ENCODE measurements at places on chromosomes 2 and 18.

DNA sequence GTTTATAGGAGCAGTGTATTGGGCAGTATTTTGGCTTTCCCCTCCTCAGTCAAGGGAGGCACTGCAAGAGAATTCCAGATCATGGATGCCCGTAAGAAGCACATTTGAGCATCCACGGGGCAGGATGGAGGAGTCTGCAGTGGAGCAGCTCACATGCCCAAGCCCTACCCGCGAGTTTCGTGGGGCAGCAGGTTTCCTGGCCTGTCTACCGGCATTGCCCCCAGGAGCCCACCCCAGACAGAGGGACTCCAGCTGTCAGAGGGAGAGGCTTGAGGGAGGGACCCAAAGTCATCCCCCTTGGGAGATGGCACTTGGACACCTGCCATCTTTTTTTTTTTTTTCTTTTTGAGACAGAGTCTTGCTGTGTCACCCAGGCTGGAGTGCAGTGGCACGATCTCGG is 31.3 kb downstream of the TMEM177 start:
- DNase-seq, result no peak

DNA sequence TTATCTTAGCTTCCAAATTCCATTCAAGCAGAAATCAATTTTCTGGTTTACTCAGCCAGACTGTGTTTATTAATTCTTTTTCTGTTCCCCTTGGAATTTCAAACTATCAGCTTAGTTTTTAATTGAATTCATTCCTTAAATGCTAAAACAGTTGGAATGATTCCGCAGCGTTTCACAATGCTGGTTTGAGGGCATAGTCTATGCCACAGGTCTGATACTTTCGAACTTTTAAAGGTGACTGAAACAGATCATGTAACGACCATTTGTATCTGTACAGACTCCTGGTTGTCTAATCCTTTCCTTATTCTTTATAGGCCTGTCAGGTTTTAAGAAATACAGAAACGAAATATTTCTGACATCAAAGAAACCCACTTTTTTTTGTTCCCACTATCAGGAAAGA is 45.4 kb downstream of the STPG4 start:
- DNase-seq, result no peak

- no peak for DNase-seq
Measured at GRCh38 chr2:119387381-119388129, 20.8 kb downstream of the DBI start.

GRCh38 chr2:197516393-197516761 is 511 bp downstream of the MOB4 start:
- no peak for DNase-seq

GRCh38 chr18:78494204-78495085 is 485.2 kb upstream of the SALL3 start:
- DNase-seq, result no peak

GRCh38 chr2:213104092-213104902 is 47.1 kb downstream of the IKZF2 start:
- no peak for DNase-seq

GRCh38 chr2:164797627-164798026 is 44.0 kb downstream of the COBLL1 start:
- DNase-seq, result no peak

GRCh38 chr2:173404841-173405750 is 50.4 kb downstream of the CDCA7 start:
- no peak for DNase-seq

DNA sequence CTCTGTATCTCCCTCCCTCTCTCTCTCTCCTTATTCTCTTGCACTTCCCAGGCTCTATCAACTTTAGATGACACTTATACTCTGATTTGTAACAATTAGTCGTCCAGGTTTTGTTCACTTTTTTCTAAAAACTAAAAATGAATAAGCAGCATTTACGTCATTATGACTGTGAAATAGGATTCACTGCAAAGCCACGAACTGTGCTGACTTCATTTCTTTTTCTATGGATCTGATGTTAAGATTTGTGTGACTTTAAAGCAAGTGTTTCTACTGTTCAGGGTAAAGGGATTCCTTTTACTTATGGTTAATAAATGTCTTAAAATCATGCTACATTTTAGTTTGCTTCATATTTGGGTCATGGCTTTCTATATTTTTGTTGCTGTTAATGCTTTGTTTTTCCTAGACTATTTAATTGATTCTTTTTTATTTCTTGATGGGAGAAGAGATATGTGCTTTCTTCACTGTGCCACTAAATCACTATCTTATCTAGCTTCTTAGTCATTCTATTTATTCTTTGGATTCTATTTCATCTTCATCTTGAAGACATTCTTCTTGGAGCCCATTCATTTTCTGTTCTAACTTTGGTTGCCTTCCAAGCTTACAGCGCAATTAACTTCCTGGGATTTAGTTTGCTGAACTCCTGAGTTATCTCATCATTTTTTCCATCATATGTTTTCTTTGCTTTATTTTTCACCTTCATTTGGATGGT is 480.4 kb upstream of the TRIB2 start:
- DNase-seq, result no peak

DNA sequence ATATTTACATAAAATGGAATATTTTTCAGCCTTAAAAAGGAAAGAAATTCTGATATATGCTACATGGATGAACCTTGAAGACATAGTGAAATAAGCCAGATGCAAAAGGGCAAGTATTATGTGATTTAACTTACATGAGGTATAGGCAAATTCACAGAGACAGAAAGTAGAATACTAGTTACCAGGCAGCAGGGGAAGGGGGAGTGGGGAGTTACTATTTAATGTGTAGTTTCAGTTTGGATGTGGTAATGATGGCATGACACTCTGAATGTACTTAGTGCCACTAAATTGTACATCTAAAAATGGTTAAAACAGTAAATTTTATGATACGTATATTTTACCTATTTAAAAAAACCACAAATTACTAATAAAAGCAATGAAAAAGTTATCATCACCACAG is 12.1 kb downstream of the METTL4 start:
- no peak for DNase-seq

DNA sequence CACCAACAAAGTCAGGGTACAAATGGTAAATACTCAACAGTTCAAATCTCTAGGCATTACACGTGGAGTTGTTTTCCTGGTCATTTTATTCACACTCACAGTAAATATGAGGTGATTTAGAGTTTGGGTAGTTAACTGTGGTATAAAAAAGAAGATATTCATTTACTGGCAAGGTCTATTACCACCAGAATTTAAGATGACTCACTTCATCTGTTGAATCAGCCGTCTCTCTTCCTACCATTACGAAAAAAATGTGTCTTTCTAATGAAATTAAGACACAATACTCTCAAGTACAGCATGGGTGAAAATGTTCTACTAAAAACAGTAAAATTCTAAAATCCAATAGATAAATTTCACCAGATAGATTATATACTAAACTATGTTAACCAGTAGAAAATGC is 21.0 kb upstream of the GPR75 start:
- no peak for DNase-seq

DNA sequence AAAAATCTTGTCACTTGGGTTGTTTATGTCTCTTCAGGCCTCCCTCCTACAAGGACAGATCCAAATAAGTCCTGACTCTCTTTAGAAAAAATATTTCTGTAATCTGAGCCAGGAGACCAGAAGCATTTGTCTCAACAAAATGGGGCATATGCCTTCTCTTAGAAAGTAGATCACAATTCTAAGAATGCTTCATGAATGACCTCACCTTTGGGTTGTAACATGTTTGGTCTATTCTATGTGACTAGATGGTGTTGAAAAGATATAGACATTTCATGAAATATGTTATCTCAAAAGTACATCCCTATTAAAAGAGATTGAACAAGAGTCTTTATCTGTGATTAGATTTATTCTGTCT is 159.0 kb upstream of the SETBP1 start:
- DNase-seq, result no peak

- DNase-seq, result no peak
Measured at GRCh38 chr2:158042245-158042644, 59.4 kb upstream of the UPP2 start.

GRCh38 chr2:10591207-10591606 is 98.6 kb downstream of the NOL10 start:
- DNase-seq, result no peak

DNA sequence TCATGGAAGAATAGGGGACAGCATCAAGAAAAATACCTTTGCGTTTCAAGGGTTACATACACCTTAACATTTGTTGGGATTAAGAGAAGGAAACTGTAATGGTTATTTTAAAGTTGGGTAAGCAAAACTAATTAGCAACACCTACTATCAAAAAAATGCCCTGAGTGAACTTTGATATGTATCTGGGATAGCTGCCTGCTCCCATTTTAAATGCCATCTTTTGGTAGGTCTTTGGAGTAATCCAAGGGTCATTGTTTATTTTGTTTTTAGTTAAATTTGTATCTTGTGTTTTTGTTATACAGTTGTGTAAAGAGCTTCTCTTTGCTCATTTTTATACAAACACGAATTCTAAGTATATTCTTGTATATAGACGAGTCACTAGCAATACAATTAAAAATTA is 9.9 kb downstream of the PTPN4 start:
- DNase-seq, result no peak

GRCh38 chr2:227035711-227036367 is 128.2 kb downstream of the COL4A4 start:
- no peak for DNase-seq

GRCh38 chr2:50337944-50338343 is 694.0 kb downstream of the NRXN1 start:
- DNase-seq, result no peak

DNA sequence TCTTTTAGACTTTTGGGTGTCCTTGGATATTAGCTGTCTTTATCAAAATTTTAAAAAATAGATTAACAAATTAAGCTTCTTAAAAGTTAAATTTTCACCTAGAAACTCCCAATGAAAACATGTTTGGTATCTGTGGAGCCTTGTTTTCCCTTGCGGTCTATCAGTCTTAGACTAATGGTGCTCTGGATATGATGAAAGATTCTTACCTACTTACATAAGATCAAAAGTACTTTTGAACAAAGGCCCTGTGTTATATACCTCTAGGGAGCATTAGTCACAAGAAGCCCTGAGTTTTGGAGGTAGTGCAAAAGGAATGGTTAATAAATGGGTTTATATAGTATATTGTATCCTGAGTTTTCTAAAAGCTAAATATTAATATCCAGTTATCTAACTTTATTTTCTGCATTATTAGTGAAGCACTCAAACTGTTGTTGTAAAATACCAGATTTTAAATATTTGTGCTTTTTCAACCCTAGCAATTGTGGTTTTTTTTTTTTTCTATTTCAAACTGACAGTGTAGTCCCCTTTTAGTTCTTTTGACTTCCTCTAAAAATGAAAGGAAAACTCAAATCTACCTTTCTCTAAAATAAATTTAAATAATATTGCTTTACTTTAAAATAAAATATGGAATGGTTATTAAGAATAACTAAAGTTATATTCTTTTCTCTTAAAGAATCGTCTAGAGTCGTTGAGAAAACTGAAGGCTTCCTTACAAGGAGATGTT is 18.1 kb downstream of the NDC80 start:
- no peak for DNase-seq

DNA sequence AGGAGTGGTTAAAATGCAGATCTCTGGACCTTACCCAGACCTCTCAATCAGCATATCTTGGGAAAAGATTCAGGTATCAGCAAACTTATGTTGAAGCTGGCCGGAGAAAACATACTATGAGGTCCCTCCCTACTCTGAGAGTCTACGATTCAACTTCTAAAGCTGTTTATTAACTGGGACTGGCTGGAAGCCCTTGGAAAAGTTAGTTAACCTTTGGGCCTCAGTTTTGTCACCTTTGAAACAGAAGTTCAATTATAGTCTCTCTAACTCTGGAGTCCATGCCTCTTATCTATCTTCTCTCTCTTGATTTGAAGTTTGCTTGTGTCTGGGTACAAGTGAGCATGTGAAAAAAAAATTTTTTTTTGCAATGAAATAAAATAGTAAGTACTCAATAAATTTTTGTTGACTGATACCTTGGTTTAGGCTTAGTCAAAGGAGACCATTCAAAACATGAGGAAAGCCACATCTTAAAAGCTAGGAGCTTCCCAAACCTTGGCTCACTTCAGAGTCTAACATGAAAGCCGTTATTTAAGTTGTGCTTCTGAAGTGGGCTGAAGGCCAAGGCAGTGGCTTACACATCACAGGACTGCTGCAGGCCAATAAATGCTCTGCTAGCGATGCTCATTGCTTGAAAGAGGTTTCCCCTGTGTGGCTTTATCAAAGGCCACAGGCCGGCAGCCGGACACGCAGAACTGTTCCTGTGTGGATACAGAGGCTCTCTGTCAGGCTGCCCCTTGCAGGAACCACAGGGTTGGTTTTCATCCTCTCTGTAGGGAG is 110.6 kb upstream of the FAM136A start:
- DNase-seq, result no peak

GRCh38 chr2:7683196-7683595 is 766.0 kb downstream of the RNF144A start:
- DNase-seq, result no peak

DNA sequence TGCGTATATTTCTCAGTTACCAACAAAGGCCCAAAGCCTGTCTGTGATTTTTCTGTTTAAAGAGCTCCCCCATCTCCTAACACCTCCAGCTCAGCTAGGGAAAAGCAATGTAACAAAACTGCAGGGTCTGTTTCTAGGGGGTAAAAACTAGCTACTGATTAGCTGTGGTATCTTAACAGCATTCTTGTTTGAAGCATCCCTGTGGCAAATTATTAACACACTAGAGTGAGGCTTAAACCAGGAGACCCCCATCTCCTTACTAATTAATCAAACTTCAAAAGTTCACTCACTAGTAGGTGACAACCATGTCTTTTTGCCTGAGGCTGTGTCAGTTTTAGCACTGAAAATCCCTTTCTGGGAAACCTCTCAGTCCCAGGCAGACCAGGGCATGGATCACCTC is 186.2 kb upstream of the PARD3B start:
- DNase-seq, result no peak

GRCh38 chr18:36321658-36322407 is 24.3 kb downstream of the FHOD3 start:
- DNase-seq, result no peak

- DNase-seq, result no peak
Measured at GRCh38 chr2:95082477-95082876, 39.1 kb downstream of the MRPS5 start.

DNA sequence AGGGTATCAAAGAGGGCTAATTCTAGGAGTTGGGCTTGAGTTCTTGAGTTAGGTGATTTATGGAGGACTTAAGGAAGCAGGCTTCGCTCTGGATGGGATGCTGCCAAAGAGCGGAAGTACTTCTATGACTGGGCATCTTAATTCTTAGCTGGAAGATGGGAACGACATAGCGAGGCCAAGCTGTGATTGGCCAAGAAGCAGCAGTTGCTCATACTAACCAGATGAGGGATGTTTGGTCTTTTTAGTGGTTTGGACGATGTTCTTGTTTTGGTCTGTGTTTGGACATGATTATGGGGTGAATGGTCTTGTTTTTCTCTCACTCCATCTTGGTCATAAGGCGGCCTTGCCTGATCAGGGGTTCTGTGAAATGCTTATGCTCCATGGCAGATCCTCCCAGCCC is 133.7 kb downstream of the MSH2 start:
- no peak for DNase-seq
